Stimulated activated CD4-positive, alpha-beta T cell treated with anti-CD3 and anti-CD28 coated beads, TNF-alpha, amount 100 ng/mL, for 1 hour (primary cell): ENCODE measurements at places on chromosomes 5 and 9.

DNA sequence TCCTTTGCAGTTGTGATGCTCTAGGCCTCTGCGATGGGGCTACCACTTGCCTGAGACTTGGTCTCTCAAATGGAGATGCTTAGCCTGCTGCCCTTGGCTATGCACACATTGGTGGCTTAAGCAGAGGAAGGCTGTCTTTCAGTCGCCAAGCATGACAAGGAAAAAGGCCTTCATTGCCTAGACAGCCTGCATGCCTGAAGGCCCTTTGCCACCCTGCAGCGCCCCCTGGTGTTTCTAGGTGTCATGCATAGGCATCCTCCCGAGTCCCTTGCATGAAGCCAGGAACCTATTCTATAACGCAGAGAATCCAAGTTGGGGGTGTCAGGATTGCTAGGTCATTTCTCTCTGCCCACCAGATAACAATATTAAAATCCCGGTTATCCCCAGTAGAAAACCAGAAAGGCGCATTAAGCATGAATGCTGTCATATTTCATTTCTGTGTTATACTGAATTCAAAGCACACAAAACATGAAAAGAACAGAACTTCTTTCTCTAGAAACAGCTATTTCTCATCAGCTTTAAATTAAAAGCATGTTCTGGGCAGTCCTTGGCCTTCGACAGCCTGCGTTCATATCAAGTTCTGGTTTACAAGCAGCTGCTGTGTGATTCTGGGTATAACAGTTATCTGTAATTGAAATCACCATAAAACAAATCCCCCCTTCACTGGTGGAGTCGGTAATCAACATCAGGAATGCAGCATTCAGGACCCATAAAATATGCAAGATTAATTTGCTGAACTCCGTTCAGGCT, 59.7 kb upstream of the TRPC7 start:
- DNase-seq, result no peak

GRCh38 chr9:35271637-35272036, 109.8 kb downstream of the UNC13B start:
- no peak for DNase-seq

DNA sequence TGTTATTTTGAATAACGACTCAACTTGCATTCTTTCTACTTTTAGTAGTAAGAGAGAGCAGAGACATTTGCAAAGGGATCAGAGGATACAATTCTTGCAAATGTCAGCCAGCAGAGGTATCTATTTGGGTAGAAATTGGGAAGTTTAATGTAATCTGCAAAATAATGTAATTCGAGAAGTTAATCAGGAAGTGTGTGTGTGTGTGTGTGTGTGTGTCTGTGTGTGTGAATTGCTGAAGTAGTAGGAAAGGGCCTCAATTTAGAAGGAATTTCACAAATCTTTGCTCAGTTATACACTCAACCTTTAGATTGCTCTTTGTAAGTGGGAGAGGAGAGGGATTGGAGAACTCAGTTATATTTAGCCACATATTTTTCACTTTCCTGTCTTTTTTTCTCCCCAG, 11.0 kb upstream of the IFNA1 start:
- no peak for DNase-seq

- no peak for DNase-seq
These were observed 35.6 kb downstream of the NIM1K start for GRCh38 chr5:43227655-43228054.

- DNase-seq, result no peak
These were observed 42.7 kb downstream of the NR3C1 start for GRCh38 chr5:143360755-143361154.

DNA sequence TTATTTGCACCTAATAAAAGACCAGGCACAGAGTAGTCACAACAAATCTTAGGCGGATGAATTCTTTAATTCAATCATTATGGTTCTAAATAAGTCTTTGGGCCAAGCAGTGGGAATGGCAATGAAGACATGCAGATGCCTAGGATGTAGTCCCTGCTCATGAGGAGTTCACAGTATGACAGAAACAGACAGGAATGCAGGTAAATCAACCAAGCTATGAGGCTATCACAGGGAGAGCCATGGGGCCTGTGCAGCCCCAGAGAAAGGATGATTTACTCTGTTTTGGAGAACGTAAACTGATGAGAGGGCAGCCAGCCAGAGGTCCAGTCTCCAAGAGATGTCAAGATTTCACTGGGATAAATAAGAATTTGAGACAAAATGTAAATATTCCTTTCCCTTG, 129.4 kb downstream of the TRIM32 start:
- DNase-seq, result no peak

DNA sequence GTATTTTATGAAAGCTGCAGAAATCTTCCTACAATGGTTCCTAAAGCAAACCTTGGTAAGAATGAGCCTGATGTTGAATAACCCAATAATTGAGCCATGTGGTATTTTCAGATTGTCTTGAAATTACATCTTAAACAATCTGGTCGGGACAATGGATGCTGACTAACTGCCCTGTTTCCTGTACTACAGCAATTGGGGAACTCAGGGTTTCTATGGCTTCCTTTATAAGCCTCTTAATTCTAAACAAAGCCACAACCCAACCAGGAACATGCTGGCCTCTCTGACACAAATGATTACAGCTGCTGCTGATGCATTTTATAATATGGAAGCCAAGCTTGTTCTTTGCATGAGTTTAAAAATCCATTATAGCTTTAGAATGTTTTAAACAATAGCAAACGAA, 30.2 kb downstream of the PTPN3 start:
- DNase-seq, result no peak

- DNase-seq, result no peak
These were observed 60.1 kb upstream of the CACNA1B start for GRCh38 chr9:137817236-137818200.

GRCh38 chr5:66169534-66169933, 25.4 kb downstream of the SREK1 start:
- DNase-seq, result no peak

- DNase-seq, result no peak
These were observed 38.0 kb downstream of the TGFBI start for GRCh38 chr5:136066661-136067271.

GRCh38 chr9:87122947-87123685, 175.8 kb upstream of the GAS1 start:
- no peak for DNase-seq

- no peak for DNase-seq
These were observed 11.9 kb downstream of the MSX2 start for GRCh38 chr5:174736331-174736721.

DNA sequence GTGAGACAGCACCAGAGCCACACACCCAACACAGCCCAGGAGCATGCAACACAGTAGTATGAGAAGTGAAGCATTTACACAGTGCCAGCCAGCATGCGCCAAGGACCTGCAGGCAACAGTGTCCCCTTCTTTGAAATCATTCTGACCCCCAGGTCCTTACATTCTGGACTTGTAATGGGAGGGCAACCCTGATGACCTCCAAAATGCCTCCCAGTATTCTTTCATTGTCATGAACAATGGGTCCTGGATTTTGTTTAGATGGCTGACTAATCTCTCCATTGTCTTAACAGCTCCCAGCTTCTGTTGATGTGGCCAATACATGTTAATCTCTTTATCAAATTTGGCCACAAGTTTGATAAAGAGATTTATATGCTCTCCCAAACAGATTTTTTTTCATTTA, 417.1 kb downstream of the DMRTA1 start:
- no peak for DNase-seq

DNA sequence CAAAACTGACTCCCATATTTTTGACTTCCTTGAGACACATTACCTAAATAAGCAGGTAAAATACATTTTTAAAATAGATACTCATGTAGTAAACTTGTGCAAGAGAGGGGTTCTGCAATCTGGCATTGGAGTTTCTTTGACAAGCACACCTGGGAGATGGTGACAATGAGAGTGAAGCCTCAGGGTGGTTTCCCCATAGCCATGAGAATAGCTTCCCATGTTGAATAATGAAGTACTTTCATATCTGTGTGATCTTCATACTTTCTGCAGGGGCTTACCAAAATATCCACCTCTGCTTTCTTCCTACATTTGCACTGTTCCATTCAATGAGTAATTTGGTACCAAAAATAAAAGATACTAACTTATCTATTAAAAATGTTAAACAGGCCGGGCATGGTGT, 44.7 kb upstream of the VCAN start:
- DNase-seq, result no peak

DNA sequence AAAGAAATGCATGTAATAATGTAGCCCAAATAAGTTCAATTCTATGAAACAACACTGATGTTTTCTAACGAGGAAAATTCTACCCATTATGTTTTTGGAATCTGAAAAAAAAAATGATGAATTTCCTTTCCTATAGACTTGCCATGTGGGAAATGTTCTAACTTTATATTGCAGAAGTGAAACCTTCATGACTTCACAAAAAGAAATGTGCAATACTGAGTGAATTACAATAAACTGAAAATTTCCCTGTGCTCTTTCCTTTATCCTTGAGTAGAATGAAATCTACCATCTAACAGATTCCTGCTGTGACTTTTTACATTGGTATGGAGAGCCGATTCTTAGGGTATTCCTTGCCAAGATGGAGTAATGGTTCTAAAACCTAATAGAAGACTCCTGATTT, 1622.5 kb downstream of the MAT2B start:
- DNase-seq, result no peak

DNA sequence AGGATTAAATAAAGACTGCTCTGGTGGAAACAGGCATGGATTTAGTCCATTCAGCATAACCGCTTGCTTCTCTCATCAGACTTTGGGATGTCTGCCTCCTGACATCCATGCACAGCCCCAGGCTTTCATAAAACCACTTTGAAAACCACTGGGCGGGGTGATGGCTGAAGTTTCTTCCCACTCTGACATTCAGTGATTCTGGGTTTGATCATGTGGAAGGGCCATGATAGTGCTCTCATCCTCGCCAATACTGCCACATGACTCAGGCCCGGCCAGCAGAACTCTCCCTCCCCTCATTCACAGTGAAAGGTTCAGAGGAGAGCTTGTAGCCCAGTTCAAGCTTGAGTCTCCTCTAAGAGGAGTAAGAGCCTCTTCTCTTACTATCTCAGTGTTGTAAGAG, 29.6 kb upstream of the GLRA1 start:
- no peak for DNase-seq

GRCh38 chr9:16217943-16218701, 652.3 kb downstream of the BNC2 start:
- no peak for DNase-seq

GRCh38 chr9:33506626-33507370, 17.3 kb upstream of the ANKRD18B start:
- DNase-seq, result no peak

- no peak for DNase-seq
These were observed 164.4 kb downstream of the FOCAD start for GRCh38 chr9:20848490-20848889.

GRCh38 chr5:140111011-140111858, 2.7 kb upstream of the PURA start:
- no peak for DNase-seq

GRCh38 chr9:78235256-78235761, 566 bp upstream of the CEP78 start:
- no peak for DNase-seq

DNA sequence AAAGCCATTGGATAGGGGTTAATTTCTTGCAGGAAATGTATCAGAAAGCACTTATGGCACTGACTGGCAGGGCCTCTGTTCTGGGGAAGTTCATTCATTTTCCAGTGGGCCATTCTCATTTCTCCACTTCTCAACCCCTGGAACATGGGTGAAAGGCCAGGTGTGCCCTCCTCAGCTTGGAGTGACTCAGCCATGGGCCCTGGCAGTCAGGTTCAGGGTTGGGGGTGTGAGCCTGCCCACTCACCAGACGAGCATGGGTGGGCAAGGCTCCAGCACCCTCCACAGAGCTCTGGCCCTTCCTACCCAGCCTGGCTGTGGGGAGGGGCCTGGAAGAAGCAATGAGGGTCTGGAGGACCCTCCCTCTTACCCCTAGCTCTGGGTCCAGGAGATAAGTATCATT, 174.4 kb downstream of the HSPA4 start:
- DNase-seq, result no peak

DNA sequence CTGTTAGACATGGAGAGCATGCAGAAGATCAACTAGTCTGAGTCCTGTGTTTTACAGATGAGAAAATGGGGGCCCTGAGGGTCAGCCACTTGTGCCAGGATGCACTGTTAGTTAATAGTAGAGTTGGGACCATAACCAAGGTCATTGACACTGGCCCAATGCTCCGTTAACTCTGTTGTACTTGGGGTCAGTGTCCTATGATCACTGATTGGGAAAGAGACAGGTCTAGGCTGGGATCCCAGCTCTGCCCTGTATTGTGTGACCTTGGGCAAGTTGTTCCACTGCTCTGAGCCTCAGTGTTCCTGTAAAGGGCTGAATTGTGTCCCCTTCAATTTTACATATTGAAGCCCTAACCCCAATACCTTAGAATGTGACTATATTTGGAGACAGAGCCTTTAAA, 70.0 kb downstream of the GDNF start:
- no peak for DNase-seq

DNA sequence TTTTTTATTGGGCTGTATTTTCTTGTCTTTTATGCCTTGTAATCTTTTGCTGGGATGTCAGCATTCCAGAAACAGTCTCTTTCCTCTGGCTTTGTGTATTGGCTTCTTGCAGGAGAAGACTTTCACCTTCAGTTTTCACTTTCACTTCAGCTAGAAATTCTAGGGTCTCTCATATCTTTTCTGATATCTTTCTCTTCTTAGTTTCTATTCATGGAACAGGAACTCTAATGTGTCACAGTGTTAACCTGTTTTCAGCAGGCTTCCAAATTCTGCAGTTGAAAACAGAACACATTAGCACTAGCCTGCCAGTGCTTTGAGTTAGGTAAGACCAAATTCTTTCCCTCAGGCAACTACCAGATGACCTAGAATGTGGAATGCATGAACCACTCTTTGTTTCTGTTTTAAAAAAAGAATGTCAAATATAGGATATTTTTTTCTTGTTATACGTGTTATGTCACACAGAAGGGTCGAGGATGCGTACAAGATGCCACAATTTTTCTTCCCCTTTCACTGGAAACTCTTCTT, 164.7 kb downstream of the TUSC1 start:
- no peak for DNase-seq

DNA sequence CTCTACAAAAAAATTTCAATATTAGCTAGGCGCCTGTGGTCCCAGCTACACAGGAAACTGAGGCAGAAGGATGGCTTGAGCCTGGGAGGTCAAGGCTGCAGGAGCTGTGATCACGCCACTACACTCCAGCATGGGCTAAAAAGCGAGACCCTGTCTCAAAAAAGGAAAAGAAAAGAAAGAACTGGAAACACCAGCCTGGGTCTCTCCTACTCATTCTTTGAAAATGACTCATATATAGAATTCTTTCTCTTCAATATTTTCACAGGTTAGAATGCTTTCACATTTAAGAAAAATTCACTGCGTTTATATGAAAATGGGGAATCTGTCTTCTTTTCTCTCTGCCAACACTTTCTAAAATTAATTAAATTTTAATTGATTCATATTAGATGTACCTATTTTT, 115.6 kb downstream of the TRPM6 start:
- no peak for DNase-seq
